NCI-H345 (cell line): ENCODE measurements at places on chromosomes 16 and 17.

- no peak for DNase-seq
These were observed 48.5 kb upstream of the IRF8 start for GRCh38 chr16:85850344-85850880.

GRCh38 chr17:45048795-45049563 is 2.5 kb downstream of the DCAKD start:
- DNase-seq: no peak

GRCh38 chr16:56558024-56558747 is 6.7 kb upstream of the MT4 start:
- DNase-seq: no peak

- DNase-seq: peak; percentile 15
These were observed 3.9 kb downstream of the GFAP start for GRCh38 chr17:44911133-44912001.

GRCh38 chr17:72462814-72463213 is 342.0 kb downstream of the SOX9 start:
- DNase-seq: no peak

DNA sequence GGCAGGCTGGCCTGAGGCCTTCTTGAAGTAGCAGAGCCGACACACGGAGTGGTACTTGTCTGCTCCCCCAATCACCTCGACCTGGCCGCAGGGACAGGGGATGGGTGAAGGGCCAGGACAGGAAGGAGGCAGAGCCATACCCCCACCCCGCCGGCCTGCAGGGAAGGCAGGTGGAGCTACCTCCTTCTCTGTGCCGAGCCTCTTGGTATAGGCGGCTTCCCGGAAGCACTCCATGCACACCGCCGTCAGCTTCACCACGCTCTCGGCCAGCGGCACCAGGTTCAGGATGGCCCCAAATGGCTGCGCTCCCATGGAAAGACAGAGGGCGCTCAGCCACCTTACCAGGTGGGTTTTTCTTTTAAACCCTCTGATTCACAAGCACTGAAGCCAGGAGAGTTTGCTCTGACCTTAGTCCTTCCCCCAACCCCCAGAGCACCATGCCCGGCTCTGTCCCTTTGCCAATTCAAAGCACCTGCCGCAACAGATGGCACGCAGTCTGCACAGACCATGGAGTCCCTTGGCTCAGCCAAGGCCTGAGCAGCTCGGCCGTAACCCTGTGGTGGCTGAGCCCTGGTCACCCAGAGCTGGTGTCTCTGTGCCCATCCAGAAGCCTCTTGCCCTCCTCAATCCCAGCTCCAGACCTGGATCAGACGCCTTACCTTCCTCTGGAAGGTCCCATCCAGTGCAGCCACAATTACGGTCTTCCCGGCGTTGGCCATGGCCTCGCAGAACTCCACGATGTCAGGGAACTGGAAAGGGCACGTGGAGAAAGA is 6.7 kb downstream of the SYNGR2 start:
- no peak for DNase-seq

GRCh38 chr17:80868022-80868609 is 123.5 kb upstream of the CHMP6 start:
- no peak for DNase-seq

DNA sequence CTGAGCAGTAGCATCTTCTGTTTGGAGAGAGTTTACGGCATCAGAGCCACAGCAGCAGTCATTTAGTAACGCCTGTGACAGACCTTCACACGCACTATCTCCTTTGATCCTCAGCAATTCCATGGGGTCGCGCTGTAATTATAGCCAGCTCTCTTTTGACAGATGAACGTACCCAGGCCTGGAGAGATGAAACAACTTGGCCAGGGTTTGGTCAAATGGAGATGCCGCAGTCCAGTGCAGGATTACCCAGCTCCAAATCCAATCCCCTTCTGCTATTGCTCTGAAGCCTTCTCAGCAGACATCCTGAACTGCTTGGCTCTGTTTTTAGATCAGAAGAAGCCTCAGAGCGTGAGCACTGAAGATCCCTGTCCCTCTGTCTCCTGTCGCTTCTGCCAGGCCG is 83.9 kb downstream of the SOX9 start:
- DNase-seq: no peak

GRCh38 chr16:87336434-87337240 is 19.4 kb upstream of the C16orf95 start:
- DNase-seq: no peak

DNA sequence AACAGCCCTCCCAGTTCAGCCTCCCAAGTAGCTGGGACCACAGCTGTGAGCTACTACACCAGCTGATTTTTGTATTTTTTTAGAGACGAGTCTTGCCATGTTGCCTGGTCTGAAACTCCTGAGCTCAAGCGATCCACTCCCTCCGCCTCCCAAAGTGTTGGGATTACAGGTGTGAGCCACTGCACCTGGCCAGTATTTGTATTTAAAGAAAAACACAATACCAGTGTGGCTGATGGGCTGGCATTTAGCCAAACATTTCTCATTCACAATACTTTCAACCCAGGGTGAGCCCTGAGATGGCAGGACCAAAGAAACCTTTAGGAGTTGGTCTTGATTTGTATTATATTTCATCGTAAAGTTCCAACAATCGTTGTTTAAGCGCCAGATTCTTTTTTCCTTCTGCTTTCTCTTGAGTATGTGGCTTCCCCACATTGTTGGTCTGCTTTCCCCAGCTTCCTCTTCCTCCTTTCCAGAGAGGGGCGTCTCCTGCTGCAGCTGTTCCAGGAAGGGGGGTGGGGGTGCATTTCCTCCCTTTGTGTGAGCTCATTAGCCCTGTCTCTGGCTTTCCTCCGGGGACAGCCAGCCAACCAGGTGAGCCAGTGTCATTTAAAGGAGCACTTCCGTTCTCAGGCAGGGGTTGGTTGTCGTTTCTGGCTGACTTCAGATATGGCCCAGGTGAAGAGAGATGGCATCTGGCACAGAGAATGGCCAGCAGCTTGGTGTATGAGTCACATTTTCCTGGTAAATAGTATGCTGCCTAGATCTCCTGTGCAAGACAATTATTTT is 79.9 kb downstream of the GPRC5B start:
- DNase-seq: peak; percentile 94

- DNase-seq: no peak
These were observed 21.9 kb downstream of the MRM1 start for GRCh38 chr17:36623281-36623680.

- DNase-seq: no peak
These were observed 143.9 kb upstream of the SDK2 start for GRCh38 chr17:73788111-73788510.
